CD4-positive, alpha-beta T cell treated with Interleukin-17A for 1 hour (primary cell): ENCODE measurements at places on chromosomes 2 and 18.

- no peak for DNase-seq
These were observed 1.5 kb downstream of the STK25 start for GRCh38 chr2:241506793-241507429.

DNA sequence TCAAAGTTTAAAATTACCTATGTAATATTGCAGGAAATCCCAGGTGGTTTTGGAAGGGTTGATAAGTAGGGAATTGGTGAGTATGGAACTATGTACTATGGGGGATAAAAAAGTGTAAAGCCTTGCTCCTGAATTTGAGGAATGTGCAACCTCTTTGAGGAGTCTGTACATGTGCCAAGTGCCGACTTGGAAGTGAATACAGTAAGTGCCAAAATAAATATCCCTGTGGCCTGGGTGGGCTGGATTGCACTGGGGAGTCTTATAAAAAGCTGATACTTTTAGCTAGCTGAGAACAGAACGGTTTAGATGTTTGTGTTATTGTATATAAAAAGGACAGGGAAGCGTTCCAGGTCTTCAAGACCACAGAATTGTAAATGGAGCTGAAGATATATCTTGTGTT is 317.1 kb upstream of the LRRTM1 start:
- no peak for DNase-seq

GRCh38 chr2:10412380-10412779 is 35.7 kb downstream of the ODC1 start:
- DNase-seq, result peak; percentile 35

- DNase-seq, result no peak
These were observed 3.4 kb downstream of the SP9 start for GRCh38 chr2:174338147-174338605.

- DNase-seq, result no peak
These were observed 35.6 kb upstream of the UBE2F start for GRCh38 chr2:237931205-237931721.

DNA sequence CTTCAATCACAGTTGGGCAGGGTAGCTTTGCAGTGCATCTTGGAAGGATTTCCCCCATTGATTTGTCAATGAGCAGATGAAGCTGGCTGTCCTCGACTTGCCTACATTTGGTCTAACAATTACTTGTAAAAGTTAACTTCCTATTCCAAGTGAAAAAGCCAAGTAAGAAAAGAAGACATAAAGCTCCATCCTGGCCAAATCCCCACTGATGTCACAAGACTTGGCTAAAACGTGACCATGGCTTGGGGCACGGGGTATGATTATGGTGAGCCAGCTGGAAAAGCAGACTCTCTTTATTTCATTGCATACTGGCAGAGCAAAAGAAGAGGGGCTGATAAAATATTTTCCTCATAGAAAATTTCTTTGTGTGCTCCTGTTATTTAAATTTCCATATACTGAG is 25.4 kb upstream of the PID1 start:
- no peak for DNase-seq

DNA sequence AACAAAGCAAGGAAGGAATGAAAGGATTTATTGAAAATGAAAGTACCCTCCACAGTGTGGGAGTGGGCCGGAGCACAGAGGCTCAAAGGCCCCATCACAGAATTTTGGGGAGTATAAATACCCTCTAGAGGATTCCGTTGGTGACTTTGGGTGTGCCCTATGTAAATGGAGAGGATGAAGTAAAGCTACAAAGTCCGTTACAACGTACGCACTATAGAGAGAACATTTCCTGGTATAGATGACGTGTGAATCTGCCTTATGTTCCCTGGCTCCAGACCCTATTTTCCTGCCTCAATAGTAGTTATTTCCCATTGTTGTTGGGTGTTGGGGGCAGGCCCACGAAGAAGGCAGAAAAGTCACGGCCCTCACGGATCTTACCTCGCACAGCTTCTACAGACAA is 65.3 kb downstream of the GALR1 start:
- DNase-seq, result no peak

- DNase-seq, result no peak
These were observed 680.0 kb downstream of the EPHA4 start for GRCh38 chr2:220892018-220892634.

- no peak for DNase-seq
These were observed 655.5 kb downstream of the DCDC2C start for GRCh38 chr2:4358837-4359236.

GRCh38 chr2:181190711-181191110 is 210.3 kb downstream of the UBE2E3 start:
- no peak for DNase-seq

GRCh38 chr2:221502270-221503010 is 69.7 kb downstream of the EPHA4 start:
- no peak for DNase-seq

GRCh38 chr18:9982711-9983110 is 68.9 kb downstream of the VAPA start:
- DNase-seq, result no peak

GRCh38 chr2:16650287-16651249 is 15.1 kb downstream of the CYRIA start:
- DNase-seq, result peak; percentile 11
